T-helper 2 cell treated with Interferon-gamma antibody and Interleukin-4, amounts not matched to agents 5 μg/mL and 100 μg/mL, for 36 hours (primary cell): ENCODE measurements at places on chromosomes 1 and 21.

- no peak for DNase-seq
These were observed 21.5 kb downstream of the FGGY start for GRCh38 chr1:59318271-59318860.

GRCh38 chr1:25484096-25484495 is 53.4 kb downstream of the MACO1 start:
- no peak for DNase-seq

GRCh38 chr1:22117851-22118250 is 25.0 kb downstream of the WNT4 start:
- DNase-seq, result no peak

DNA sequence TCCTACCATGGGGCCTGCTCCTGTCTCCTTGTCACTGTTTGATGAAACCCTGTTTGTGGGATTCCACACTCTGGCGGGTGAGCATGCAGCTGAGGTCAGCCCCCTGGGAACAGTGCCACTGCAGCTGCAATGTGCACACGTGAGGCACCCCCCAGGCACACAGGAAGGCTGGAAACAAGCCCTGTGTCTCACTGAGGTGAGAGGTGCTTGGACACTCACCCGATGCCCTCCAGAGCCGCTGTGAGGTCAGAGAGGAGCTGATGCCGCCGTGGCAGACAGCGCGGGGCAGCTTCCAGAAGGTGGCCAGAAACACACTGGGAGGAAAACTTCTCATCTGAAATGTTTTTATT is 49.7 kb downstream of the SLX9 start:
- no peak for DNase-seq

DNA sequence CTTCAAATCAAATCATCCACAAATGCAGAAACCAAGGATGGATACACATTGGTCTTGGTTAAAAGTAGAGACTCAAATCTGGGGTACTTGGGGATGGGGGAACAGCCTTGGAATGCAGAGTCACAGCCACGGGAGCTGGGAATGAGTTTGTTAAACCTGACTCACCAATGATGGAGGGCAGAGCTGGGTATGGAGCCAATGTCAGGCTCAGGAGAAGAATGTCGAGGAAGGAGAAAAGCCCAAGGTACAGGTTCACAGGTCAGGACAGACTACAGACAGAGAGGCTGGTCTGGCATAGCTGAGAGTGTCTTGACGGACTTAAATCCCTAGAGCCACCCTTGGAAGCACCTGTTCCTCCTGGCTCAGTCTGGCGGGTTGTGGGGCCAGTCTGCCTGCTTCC is 237.6 kb downstream of the NTNG1 start:
- no peak for DNase-seq

GRCh38 chr1:202201266-202201665 is 7.7 kb downstream of the LGR6 start:
- no peak for DNase-seq

DNA sequence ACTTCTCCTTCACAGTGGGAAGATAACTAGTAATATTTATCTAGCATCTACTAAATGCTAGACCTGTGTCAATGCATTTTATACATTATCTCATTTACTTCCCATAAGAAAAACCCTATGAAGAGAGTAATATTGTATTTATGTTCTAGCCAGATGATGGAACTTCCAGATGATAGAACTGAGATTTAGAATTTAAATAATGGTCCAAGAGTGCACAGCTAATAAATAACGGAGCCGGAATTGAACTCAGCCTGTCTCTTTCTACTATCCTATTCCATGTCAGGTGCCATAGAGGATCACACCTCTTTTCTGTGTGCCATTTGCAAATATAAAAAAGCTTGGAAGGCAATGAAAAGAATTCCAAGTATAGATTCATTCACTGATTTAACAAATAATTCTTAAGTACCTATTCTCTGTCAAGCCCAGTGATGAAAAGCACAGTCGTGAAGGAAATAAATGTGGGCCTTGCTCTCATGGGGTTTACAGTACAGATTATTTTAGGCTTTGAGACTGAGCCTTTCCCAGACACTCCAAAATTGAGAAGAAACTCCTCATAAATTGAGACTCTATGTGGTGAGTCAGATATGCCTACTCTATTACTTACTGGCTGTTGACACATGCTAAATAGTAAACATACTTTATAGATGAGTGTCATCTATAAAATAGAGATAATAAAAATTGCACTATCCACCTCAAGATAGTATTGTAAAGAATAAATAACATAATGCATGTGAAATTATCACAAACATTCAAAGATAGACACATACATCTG is 378.0 kb upstream of the PRMT6 start:
- no peak for DNase-seq

- no peak for DNase-seq
These were observed 9.9 kb upstream of the RD3 start for GRCh38 chr1:211501711-211502400.

- DNase-seq, result no peak
These were observed 9.5 kb upstream of the TBCE start for GRCh38 chr1:235357485-235358373.

- no peak for DNase-seq
These were observed 881.5 kb downstream of the LTN1 start for GRCh38 chr21:28111151-28111619.

DNA sequence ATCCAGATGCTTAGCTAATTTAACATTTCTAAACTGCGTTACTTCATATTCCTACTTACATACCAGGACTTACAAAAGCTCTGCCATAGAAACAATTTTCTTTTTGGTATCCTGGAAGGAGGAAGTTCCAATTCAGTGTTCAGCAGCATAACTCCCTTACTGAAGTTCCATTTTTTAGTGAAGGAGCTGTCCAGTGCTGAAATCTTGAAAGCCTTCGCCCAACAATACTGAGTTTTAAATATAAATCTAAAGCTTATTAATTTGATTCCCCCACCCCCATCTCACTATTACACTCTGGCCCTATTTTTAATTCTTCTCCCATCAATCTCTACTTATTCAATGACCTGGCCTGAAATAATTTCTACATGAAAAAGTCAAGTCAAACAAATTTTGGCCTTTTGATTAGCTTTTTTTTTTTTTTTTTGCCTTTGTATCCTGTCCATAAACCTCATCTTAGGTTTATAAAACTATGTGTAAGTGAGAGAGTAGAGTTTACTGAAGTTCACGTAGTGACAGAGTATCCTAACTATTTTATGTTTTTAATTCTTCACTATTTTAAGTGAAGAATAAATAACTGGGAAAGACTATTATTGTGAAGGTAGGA is 323.0 kb upstream of the PLD5 start:
- DNase-seq, result no peak

- DNase-seq, result no peak
These were observed 443.6 kb downstream of the PLPP3 start for GRCh38 chr1:56135864-56136147.

DNA sequence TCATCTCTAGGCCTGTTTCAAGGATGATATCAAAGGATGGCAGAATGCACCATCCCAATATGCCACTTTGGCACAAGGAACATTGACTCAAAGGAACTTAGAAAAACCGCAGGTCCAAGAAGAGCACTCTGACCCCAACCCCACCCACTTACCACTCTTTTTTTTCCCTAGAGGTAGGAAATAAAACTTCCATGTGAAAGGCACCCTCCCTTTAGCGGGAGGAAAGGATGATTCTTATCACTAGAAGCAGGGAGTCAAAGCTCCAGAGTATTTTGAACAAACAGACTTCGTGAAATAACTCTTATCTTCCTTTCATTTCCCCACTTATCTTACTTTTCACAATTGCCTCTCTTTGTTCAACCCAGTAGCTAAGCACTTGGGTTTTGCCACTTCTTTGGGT is 22.2 kb downstream of the PSMG1 start:
- DNase-seq, result no peak

GRCh38 chr1:113930499-113931161 is 1.5 kb downstream of the HIPK1 start:
- peak; percentile 83 for DNase-seq

- DNase-seq, result no peak
These were observed 29.7 kb upstream of the ZBTB18 start for GRCh38 chr1:244021427-244021826.

DNA sequence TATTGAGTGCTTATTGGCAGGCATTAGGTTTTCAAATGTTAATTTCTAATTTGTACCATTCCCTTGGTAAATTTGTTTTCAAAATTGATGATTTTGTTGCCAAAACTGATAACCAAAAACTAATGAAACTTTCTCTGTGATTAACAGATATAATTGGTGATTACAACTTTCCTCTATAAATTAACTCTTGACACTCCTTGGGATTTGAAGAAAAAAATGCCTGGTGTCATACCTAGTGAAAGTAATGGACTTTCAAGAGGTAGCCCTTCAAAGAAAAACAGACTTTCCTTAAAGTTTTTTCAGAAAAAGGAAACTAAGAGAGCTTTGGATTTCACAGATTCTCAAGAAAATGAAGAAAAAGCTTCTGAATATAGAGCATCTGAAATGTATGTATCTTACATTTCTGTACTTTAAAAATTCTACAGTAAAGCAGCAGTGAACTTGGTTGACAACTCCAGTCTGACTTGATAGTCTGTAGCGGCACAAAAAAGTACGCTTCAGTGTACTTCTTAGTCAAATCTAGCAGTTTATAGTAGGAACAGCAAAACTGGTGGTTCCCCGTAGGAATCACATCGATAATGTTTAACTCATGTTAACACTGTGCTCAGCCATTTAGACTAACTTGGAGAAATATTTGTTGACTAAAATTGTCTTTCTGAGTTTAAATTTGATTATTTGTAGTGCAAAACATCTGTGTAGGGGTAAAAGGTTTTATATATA is 3.0 kb downstream of the USP1 start:
- no peak for DNase-seq

GRCh38 chr1:11331036-11331944 is 58.3 kb downstream of the UBIAD1 start:
- no peak for DNase-seq

DNA sequence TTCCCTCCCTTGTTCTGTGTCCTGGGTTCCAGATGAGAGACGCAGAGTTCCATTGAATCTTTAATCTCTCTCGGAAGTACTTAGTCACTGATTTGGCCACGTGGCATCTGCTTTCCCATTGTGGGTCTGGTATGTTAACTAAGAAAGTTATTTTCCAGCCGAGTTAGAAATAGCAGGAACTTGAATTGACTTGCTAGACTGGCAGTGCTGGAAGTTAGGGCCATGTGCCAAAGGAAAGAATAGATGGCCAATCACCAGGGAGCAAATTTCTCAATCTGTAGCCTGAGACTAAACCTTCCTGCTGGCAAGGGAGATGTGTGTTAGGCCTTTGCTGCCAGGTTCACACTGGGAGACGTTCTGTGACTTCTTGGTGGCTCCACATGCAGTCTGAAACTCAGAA is 24.2 kb upstream of the SLFNL1 start:
- DNase-seq, result no peak

GRCh38 chr1:29245876-29246275 is 9.6 kb downstream of the PTPRU start:
- DNase-seq, result no peak

GRCh38 chr1:154860156-154860870 is 9.8 kb downstream of the KCNN3 start:
- no peak for DNase-seq

DNA sequence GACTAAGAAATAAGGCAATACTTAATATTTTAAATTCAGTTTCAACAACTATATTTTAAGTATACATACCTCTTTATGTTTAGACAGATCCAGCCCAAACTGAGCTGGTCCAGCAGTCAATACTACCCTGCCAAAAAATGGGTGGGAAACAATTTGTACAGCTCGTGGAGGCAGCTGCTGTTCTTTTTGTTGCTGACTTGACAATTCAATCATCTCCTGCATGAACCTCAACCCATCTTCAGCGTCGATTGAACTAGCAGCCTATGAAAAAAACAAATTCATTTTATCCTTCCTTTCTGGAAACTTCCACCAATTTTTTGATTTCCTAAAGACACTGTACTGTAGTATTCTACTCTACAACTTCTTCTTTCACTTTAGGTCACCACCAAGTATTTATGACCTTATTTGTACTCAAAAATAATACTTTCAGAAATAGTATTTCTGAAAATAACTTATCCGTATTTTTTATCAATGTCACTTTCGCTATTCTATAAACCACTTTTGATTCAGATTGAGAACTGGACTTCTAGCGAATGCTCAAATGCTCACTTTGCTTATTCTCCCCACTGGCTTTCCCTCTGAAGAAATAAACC is 46.5 kb downstream of the EDEM3 start:
- no peak for DNase-seq
